Common myeloid progenitor, CD34-positive (primary cell): ENCODE measurements at places on chromosomes 5 and 9.

DNA sequence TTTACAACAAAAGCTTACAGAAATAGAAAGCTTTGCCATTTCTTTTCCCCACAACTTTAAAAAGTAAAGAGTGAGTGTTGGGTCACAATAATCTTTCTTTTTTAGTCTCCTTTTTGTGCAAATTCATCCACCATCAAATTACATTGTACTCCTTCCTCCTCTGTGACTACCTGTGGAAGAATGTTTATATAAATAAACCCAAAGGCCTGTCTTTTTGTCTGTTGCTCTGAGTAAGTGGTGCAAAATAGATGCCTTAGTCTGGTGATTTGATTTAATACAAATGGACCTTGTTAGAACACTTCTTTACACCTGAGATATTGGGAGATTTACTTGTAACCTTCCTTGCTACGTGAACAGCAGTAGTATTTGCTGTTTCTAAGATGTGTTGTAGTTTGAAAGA lies 53.5 kb upstream of the TAF11L2 start:
- H3K27me3 ChIP-seq: no peaks in the 10 kb centered on the region
- no peak for DNase-seq
- H3K4me3 ChIP-seq: no peak overlapping the region
- H3K36me3 ChIP-seq: no peaks in the 10 kb centered on the region
- no peak overlapping the region for H3K27ac ChIP-seq

DNA sequence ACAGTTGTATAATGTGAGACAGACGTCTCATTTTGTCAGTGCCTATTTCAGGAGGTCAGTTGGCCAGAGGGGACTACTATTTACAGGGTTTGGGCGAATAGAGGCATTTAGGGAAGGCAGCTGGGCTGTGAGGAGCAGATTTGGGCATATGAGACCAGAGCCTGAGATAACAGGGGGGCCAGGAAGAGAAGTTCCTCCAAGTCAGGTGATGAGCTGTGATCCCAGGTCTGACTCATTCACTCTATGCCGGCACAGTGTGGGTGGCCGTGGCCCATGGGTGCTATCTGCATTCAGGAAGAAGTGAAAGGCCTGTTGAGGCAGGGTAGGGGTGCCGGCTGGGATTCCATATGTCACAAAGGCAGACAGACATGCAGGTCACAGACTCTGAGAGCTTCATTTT lies 142.8 kb downstream of the PDZD2 start:
- H3K4me3 ChIP-seq: no peak overlapping the region
- no peak overlapping the region for H3K27ac ChIP-seq
- no peaks in the 10 kb centered on the region for H3K27me3 ChIP-seq
- no peaks in the 10 kb centered on the region for H3K36me3 ChIP-seq
- no peaks in the 10 kb centered on the region for H3K4me1 ChIP-seq

GRCh38 chr9:28363151-28363562 lies 789.9 kb upstream of the C9orf72 start:
- no peak for DNase-seq
- H3K27ac ChIP-seq: no peak overlapping the region
- no peaks in the 10 kb centered on the region for H3K4me1 ChIP-seq
- H3K4me3 ChIP-seq: no peak overlapping the region
- H3K36me3 ChIP-seq: no peaks in the 10 kb centered on the region

DNA sequence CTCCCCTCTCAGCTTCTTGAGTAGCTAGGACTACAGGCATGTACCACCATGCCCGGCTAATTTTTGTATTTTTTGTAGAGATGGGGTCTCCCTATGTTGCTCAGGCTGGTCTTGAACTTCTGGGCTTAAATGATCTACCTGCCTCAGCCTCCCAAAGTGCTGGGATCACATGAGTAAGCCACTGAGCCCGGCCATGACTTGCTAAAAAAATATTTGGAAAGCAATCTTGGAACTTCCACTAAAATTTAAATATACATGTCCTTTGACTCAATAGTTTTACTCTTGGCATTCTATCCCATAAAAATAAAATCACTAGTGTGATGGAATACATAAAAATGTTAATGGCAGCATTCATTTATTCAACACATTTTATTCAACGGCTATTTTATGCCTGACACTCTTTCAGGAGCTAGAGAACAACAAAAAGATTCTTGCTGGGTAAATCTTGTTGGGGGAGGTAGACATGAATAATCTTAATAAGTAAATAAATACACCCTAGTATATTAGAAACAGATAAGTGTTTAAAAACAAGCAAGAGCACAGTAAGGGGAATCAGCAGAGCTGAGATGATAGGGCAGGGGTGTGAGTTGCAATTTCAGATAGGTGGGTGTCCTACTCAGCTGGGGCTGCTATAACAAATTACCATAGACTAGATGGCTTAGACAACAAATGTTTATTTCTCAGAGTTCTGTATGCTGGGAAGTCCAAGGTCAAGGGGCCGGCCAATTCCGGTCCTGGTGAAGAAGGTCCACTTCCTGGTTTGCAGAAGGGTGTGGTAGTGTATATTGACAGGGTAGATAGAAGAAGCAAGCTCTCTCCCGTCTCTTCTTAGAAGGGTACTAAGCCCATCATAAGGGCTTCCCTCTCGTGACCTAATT lies 50.7 kb downstream of the KCNV2 start:
- no peak for DNase-seq
- H3K36me3 ChIP-seq: peaks cover 7% of the 10 kb centered on the region
- H3K4me3 ChIP-seq: no peak overlapping the region
- no peak overlapping the region for H3K27ac ChIP-seq
- H3K27me3 ChIP-seq: no peaks in the 10 kb centered on the region

GRCh38 chr5:133939668-133940067 lies 28.8 kb downstream of the C5orf15 start:
- H3K27ac ChIP-seq: no peak overlapping the region
- H3K36me3 ChIP-seq: no peaks in the 10 kb centered on the region
- H3K4me3 ChIP-seq: no peak overlapping the region
- no peaks in the 10 kb centered on the region for H3K27me3 ChIP-seq

- H3K4me1 ChIP-seq: peaks cover 51% of the 10 kb centered on the region
- no peak overlapping the region for H3K27ac ChIP-seq
- no peak for DNase-seq
- H3K4me3 ChIP-seq: no peak overlapping the region
- H3K36me3 ChIP-seq: no peaks in the 10 kb centered on the region
- H3K27me3 ChIP-seq: no peaks in the 10 kb centered on the region
These were observed 96.5 kb upstream of the ANKRD55 start for GRCh38 chr5:56329652-56330051.

DNA sequence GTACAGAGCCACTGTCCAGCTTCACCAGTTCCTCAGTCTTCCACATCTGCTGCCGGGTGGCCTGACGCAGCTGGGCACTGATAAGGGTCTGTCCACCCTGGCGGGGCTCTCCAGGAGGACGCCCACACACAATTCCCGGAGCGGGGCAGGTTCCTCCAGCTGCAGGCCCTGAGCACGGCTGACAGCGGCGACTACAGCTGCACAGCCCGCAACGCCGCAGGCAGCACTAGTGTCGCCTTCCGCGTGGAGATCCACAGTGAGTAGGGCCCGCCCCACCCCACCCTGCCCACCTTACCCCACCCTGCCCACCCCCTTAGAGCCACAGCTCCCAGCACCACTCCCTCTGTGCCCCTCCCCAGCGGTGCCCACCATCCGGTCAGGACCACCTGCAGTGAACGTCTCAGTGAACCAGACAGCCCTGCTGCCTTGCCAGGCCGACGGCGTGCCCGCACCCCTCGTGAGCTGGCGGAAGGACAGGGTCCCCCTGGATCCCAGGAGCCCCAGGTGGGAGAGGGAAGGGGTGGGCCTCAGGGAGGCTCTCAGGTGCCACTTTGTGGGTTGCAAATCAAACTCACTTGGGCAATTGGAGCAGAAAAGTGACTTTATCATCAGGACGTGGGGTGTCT lies 48.8 kb upstream of the ASS1 start:
- H3K4me1 ChIP-seq: no peaks in the 10 kb centered on the region
- H3K4me3 ChIP-seq: no peak overlapping the region
- no peak overlapping the region for H3K27ac ChIP-seq
- H3K36me3 ChIP-seq: no peaks in the 10 kb centered on the region
- DNase-seq: no peak

GRCh38 chr9:117451311-117451710 lies 36.5 kb upstream of the ASTN2 start:
- H3K27me3 ChIP-seq: no peaks in the 10 kb centered on the region
- H3K4me1 ChIP-seq: no peaks in the 10 kb centered on the region
- no peaks in the 10 kb centered on the region for H3K36me3 ChIP-seq
- no peak overlapping the region for H3K27ac ChIP-seq
